ENCODE measurements at places on chromosomes 12 and 14. TPM values are rescaled to one million over a fixed set of nuclear protein-coding genes. Genes with fewer than 3 reads are reported as not detected.

GRCh38 chr12:5192726-5193125, 149.0 kb downstream of the KCNA5 start:
- DNase-seq: no peak

Gene RFX4
- not detected for total RNA-seq

- no peak for DNase-seq
These were observed 11.3 kb upstream of the NUDT4 start for GRCh38 chr12:93366422-93366821.

DNA sequence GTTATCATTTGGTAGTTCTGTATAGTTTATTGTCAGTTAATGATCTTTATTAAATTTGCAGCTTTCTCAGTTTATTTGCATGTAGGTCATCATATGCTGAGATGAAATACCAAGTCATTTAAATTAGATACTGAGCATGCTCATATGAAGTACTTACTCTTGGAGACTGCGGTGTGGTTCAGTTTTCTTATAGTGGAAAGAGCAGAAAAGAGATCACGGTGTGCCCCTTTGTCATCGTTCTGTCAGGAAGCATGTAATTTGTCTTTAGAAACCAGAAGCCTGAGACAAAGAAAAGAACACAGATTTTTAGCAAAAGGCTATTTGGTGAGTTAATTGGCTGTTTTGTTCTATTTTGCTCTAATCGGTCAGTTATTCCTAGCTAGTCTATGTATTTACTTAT, 75.6 kb downstream of the PLEKHA5 start:
- no peak for DNase-seq

DNA sequence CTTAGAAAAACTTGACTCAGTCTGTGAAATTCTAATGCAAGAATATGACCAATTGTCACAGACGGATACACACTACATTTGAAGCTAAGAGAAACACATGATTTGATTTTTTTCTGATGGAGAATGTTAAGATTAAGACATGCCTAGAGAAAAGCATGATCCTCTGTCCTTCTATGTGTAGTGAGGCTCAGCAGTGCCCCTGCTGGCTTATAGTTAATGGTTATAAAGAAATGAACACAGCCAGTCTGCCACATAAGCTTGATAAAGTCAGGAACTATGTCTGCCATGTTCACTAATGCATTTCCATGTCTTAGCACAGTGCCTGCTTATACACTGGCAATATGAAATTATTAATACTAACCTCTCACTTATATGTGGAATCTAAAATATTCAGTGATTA, 168.1 kb upstream of the DAAM1 start:
- no peak for DNase-seq

- DNase-seq: no peak
These were observed 108.5 kb downstream of the SLC38A1 start for GRCh38 chr12:46160101-46160980.

- DNase-seq: no peak
These were observed 121.6 kb downstream of the FIGNL2 start for GRCh38 chr12:51726931-51727330.

DNA sequence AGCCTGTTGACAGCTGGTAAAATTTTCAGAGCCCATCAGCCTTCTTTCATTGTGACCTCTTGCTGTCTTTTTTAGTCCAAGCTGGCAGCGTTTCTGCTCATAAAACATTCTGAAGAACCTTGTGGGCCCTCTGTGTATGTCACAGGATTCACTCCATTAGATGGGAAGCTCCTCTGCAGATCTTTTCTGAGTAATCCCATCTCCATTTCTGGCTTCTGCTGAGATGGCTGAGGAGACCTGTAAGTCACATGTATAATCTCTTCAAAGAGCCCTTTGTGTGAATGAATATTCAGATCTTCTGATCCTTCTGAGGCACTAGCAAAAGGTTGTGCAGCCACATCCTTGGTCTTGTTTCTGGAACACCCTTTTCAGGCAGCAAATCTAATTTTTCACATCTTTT, 2.8 kb downstream of the RXYLT1 start:
- no peak for DNase-seq

DNA sequence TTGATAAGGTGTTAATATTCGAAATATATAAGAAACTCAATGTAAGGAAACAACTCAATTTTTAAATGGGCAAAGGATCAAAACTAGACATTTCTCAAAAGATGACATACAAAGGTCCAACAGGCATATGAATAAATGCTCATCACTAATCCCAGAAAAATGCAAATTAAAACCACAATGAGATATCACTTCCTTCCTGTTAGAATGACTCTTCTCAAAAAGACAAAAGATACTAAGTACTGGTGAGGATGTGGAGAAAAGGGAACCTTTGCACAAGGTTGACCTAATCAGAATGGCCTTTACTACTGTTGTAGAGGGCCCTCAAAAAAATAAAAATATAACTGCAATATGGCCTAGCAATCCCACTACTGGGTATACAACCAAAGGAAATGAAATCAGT, 383.4 kb downstream of the KCNH5 start:
- DNase-seq: no peak

Gene SELPLG
- 12.3 TPM for total RNA-seq

DNA sequence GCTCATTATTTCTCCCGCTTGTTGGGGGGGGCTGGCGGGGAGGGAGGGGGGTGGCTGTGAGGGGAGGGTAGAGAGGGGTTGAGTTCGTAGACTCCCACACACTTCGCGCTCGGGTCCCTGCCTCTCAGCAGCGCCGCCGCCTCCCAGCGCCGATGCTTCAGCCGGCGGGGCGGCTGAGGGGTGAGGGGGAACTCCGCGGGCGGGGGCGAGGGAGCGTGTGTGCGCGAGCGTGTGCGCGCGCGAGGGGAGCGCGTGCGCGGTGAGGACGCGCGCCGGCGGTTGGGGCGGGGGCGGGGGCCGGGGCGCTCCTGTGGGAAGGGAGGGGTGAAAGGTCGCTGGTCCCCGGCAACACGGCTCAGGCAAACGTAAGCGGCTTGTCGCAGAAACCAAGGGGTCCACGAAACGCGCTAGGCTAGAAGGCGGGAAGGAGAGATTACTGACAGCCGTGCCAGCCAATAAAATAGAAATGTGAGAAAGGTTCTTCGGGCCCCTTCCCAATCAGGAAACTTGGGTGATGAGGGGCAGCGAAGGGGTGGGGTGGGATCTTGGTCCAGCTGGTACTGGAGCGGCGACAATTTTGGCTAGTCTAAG, 343 bp upstream of the NOVA1 start:
- peak; percentile 91 for DNase-seq

- no peak for DNase-seq
These were observed 8.4 kb downstream of the KRT3 start for GRCh38 chr12:52787324-52788191.

DNA sequence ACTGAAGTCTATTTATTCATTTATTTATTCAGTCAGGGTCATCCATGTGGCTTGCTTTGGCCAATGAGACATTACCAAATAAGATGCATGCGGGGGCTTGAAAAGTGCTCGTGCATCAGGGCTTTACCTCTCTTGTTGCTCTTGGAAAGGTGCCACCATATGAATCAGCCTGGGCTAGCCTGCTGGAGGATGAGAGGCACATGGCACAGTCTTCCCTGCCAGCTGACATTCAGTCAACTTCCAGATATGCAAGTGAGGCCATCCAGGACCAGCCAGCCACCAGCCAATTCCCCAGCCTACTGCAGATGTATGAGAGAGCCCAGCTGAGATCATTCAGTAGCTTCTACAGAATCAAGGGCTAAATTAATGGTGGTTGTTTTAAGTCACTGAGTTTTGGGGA, 105.2 kb upstream of the RPH3A start:
- no peak for DNase-seq

Gene PRIMA1
- 73.3 TPM for total RNA-seq

Gene DNAJC22
- not detected for total RNA-seq

DNA sequence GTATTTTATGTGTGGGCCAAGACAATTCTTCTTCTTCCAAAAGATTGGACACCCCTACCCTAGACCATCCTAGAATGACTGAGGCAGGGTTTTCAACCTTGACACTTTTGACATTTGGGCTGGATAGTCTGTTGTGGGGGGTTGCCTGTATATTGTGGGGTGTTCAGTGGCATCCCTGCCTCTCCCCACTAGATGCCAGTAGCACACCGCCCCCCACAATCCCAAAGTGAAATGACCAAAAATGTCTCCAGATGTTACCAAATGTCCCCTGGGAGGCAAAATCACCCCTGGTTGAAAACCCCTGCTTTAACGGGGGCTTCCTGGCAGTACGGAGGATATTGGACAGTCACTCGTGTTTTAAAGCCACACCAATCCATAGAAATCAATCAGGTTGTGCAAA, 219.6 kb downstream of the PHETA1 start:
- no peak for DNase-seq

DNA sequence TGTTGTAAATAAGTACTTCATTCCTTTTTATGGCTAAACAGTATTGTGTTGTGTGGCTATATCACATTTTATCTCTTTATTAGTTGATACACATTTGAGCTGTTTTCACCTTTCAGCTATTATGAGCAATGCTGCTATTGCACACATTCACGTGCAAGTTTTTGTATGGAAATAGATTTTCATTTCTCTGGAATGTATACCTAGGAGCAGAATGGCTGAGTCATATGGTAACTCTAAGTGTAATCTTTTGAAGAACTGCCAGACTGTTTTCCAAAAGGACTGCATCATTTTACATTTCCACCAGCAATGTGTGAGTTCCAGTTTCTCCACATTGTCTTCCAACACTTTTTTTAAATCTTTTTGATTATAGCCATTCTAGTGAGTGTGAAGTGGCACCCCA, 134.0 kb downstream of the SRGAP1 start:
- DNase-seq: no peak

Gene VDR
- 1.9 TPM for total RNA-seq

Gene SDR9C7
- total RNA-seq: 0.18 TPM

GRCh38 chr12:94286583-94287244, 138.3 kb downstream of the PLXNC1 start:
- DNase-seq: no peak

DNA sequence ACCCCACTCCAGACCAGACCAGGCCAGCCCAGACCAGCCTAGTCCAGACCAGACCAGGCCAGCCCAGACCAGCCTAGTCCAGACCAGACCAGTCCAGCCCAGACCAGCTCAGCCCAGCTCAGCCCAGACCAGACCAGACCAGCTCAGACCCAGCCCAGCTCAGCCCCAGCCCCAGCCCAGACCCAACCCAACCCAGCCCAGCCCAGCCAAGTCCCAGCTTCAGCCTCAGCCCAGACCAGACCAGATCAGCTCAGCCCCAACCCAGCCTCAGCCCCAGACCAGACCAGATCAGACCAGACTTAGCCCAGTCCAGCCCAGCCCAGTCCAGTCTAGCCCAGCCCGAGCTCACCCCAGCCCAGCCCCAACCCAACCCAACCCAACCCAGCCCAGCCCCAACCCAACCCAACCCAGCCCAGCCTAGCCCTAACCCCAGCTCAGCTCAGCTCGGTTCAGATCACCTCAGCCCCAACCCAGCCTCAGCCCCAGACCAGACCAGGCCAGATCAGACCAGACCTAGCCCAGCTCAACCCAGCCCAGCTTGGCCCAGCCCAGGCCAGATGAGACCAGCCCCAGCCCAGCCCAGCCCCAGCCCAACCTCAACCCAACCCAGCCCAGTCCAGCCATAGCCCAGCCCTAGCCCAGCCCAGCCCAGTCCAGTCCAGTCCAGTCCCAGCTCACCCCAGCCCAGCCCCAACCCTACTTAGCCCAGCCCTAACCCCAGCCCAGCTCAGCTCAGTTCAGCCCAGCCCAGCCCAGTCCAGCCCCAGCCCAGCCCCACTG, 204.7 kb downstream of the BCL11B start:
- DNase-seq: no peak

DNA sequence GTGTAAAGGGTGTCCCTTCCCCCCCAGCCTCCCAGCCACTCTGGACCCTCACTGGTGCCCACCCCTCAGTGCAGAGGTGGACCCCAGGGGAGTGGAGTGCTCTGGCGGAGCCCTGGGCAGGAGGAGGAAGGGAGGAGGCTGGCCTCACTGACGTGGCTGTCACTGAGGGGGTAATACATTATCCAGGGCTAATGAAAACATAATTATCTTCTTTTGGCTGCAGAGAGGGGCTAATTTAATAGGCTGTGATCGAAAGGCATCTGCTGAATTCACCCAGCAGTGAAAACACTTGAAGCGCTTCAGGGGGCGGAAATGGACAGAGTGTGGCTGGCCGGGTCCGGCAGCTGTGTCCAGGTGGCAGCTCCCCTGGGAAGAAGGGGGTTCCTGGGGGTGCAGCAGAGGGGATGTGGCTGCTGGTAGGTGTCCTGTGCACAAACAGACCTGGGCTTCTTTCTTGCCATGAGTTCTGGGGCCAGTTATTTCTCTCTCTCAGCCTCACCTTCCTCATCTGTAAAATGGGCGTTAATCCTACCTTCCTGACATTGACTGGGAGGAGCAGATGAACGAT, 3.7 kb upstream of the NOS1 start:
- DNase-seq: no peak

GRCh38 chr14:103301512-103302354, 32.3 kb upstream of the EIF5 start:
- no peak for DNase-seq

Gene NEUROD4
- total RNA-seq: not detected

GRCh38 chr12:1947081-1947480, 28.6 kb upstream of the CACNA2D4 start:
- no peak for DNase-seq

DNA sequence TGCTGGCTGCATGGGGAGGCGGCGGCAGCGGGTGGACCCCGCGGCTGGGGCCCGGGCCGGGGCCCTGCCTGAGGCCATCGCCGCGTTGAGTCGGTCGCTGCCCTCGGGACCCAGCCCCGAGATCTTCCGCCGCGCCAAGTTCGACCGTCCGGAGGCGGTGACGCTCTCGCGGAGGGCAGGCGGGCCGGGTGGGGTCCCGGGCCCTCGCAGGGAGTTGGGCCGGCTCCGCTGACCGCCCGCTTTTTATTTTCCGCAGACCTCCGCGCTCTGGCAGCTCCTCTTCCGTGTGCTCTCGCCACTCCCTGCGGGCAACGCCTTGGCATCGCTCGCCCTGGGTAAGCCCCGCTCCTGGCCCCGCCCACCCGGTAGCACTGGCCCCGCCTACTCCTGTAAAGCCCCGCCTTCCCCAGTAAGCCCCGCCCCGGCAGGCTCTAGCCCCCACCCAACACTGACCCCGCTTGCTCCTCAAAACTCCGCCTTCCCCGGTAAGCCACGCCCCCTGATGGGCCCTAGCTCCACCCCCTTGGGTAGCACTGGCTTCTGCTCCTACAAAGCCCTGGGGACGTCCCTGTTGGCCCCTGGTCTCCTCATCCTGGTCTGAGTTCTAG, 424 bp downstream of the TEDC1 start:
- DNase-seq: peak; percentile 91

All from sciatic nerve (tissue), 2 donors.